Activated CD4-positive, CD25-positive, alpha-beta regulatory T cell treated with anti-CD3 and anti-CD28 coated beads, Interleukin-2, amount 50 U/mL, for 16 hours (primary cell): ENCODE measurements at places on chromosomes 3 and 15.

GRCh38 chr3:20254268-20255117 is 68.5 kb upstream of the SGO1 start:
- DNase-seq, result no peak

- DNase-seq, result no peak
These were observed 186.6 kb downstream of the SQOR start for GRCh38 chr15:45821390-45821789.

GRCh38 chr15:40128766-40129660 is 20.3 kb upstream of the BMF start:
- DNase-seq, result no peak

DNA sequence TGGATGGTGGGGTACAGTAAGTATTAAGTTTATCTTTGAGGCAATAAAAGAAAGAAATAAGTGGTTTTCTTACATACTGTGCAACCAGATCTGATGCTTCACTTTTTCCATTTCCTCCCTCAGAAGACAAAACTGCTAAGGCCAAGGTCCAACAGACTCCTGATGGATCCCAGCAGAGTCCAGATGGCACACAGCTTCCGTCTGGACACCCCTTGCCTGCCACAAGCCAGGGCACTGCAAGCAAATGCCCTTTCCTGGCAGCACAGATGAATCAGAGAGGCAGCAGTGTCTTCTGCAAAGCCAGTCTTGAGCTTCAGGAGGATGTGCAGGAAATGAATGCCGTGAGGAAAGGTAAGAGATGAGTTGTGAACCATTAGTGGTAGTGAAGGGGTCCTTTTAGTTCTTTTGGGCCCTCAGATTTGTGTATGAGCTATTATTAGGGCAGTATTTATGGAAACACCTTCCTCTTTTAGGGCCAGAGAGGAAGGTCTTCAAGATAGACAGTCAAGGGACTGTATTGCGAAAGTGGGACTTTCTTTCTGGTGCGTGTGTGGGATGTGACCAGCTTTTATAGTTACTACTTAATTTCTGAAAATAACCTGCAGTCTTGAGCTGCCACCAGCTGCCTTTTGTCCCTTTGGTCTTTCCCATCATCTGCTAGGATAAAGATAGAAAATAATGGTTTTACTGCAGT is 4.6 kb downstream of the ALAS1 start:
- DNase-seq, result no peak

- no peak for DNase-seq
These were observed 124.3 kb downstream of the CTNNB1 start for GRCh38 chr3:41323467-41324155.

- DNase-seq, result no peak
These were observed 110.3 kb downstream of the MYLK start for GRCh38 chr3:123773681-123774431.

DNA sequence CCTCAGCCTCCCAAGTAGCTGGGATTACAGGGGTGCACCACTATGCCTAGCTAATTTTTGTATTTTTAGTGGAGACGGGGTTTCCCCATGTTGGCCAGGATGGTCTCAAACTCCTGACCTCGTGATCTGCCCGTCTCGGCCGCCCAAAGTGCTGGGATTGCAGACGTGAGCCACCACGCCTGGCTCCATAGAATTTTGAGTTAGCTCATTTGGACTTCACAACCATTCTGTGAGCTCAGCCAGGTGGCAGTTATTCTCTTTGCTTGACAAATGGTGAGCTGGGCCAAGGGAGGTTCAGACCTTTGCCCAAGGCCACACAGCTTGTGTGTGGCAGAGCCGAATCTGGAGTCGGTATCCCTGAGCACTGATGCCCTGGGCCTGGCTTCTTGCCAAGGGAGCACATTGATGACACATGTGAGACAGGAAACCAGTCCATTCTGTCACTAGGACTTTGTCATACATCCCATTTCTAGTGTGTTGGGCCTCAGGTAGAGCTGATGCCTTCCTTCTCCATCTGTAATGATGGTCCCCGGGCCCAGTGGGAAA is 17.6 kb downstream of the PODXL2 start:
- no peak for DNase-seq

- DNase-seq, result no peak
These were observed 43.4 kb downstream of the TSC22D2 start for GRCh38 chr3:150451329-150452048.

GRCh38 chr3:197482001-197482400 is 73.8 kb downstream of the BDH1 start:
- DNase-seq, result no peak

- DNase-seq, result no peak
These were observed 2.4 kb upstream of the MAGI1 start for GRCh38 chr3:66041116-66041515.

DNA sequence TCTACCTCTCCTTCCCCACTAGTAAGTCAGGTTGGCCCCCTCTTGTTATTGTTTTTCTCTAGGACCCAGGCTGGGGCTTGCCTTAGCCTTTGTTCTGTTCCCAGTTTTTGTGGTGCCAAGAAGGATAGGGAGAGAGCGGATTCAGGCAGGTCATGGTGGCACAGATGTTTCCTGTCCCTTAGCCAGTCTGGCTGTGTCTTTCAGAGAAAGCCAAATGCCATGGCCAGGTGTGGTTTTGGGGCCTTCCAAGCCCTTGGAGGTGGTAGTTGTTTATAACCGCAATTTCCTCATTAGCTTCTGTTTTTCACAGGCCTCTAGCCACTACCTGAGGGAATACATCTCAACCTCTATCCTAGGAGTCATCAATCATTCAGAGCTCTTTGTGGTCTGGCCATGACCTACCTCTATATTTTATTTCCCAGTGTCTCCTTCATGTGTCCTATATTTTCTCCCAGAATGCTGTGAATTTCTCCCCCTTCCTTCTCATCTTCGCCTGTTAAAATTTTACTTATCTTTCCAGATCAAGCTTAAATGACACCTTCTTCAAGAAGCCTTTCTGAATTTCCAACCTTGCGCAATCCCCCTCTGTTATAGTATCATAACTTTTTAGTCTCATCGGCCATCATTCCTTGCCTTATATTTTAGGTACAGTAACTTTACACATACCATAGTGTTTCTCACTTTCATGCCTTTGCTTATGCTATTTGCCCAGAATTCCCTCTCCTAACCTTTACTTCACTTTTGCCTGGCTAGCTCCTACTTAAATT is 38.2 kb downstream of the TIMP4 start:
- DNase-seq, result no peak

- DNase-seq, result no peak
These were observed 81.5 kb downstream of the TJP1 start for GRCh38 chr15:29740692-29741311.

DNA sequence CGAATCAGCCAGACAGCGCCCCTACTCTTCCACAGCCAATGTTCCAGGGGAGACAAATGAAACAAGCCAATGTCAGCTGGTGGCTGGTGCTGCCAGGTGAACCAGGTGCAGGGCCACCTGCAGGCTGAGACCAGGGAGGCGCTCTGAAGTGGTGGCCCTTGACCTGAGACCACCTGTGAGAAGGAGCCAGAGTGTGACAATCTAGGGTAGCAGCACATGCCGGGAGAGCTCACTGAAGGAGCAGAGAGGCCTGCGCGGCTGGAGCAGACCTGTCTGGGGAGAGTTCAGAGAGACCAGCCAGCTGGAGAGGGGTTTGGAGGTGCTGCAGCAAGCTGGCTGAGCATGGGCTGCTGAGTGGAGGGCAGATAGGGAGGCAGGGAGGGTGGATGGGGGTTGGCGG is 693 bp upstream of the STAB1 start:
- DNase-seq, result no peak
